ENCODE measurements at places on chromosomes 1 and 21. TPM values are rescaled to one million over a fixed set of nuclear protein-coding genes. Genes with fewer than 3 reads are reported as not detected.

PLA2G5 gene
- total RNA-seq = not detected

GBP7 gene
- total RNA-seq = not detected

INSRR gene
- not detected for total RNA-seq

TBCE gene
- 30.8 TPM for total RNA-seq
